T follicular helper cell (primary cell): ENCODE measurements at places on chromosomes 2 and 18.

DNA sequence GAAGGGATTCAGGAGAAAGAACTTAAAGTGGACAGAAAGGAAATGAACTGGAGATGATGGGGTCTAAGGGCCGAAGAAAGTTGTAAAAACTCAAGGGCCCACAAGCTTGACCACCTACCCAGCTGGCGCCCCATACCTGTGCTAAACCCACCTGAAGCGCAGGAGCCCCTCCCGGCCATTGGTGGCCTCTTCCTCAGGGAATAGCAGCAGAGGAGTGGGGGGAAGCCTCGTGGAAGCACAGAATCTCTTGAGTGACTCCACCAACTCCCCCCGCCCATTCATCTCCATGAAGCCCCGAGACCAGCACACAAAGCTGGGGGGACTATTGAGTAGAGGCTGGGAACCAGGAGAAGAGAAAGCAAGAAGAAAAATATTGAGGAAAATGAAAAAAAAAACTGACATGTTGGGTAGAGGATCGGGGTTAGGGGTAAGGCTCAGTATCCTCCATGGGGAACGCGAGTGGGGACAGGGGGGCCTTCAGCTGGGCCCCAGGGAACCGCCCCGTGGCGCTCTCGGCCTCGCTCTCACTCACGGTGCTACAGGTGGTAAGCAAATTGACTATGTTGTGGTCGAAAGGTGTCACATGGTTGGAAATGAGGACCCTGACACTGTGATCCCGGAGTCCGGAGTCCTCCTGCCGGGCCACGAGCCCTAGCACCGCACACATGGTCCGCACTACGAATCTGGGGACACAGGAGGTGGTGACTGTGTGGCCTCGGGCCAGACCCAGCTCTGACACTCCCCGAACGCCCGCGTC, 728 bp downstream of the AUP1 start:
- no peak for DNase-seq

DNA sequence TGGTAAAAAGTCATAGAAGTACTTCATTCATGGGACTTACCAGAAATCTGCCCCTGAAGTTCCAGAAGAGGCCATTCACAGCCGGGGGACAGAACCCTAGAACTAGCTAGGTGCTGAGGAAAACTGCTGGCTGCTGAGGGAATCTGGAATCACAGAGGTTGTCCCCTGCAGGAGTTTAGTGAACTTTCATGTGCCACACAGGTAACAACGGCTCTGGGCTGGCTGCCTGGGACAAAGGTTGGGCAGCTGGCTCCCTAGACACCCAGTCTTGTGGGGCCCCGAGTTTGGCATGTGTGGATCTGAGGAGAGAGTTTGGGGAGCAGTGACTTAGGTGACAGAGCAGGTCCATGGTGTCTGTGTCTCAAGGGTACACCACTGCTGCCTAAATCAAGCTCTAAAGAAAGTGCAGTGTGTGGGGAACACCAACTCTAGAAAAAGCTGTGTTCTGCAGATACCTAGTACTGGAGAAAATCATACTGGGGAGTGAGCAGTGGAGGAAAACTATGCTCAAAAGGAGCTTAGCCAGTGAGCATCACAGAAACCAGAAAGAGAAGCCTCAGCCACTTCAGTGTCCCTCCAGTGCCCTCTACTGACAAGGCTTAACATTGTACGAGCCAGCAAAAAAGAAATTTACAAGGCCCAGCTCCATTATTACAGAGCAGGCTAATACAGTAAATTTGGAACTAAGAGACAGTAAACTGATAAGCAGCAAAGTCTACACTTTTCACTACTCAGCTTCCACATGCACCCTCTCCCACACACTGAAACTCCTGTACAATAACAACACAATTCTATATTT, 15.2 kb downstream of the GALNT3 start:
- no peak for DNase-seq

- no peak for DNase-seq
Observed at GRCh38 chr2:197298609-197299008, 12.0 kb downstream of the ANKRD44 start.

- no peak for DNase-seq
Observed at GRCh38 chr2:18799397-18799796, 210.0 kb upstream of the NT5C1B start.

GRCh38 chr18:53946594-53946993, 277.9 kb downstream of the MBD2 start:
- no peak for DNase-seq

DNA sequence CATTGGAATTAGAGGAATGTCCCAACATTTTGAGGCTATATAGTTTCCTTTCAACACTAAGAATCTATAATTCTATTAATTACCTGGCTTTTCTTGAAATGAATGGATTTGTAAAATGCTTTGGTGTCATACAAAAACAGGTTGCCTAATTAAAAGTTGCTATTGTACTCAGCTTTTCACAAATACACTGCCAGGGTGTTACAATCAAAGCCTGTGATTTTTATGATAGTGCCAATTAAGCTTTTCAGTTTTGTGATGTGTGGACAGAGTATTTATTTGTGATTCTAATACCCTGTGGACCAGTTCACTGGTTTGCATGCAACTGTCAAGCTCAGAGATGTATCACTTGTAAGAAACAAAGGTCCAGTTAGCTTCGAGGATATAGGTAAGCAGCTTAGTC, 71.8 kb downstream of the NAB1 start:
- DNase-seq, result no peak

GRCh38 chr2:237720957-237721356, 77.6 kb upstream of the RBM44 start:
- no peak for DNase-seq

GRCh38 chr2:68341583-68341982, 21.8 kb upstream of the CNRIP1 start:
- no peak for DNase-seq

DNA sequence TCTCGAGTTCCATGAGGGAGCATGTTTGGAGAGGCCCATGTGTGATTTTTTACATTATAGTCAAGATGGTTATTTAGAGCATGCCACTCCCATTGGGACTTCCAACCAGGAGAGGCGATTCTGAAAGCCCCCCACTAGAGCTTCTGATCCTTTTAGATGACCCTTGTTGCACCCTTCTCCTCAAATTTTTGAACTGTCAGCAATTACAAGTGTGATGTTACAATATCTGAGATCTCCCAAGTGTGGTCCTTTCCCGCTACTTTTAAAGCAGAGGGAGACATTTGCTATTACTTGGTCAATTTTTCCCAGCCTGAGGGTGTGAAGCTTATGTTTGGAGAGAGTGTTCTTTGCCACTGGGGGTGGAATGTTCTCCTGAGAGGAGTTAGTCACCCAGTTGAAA, 16.7 kb upstream of the PTH2R start:
- no peak for DNase-seq

GRCh38 chr18:32300914-32301313, 111.1 kb downstream of the MEP1B start:
- DNase-seq, result no peak

GRCh38 chr18:36856815-36857214, 27.9 kb downstream of the KIAA1328 start:
- no peak for DNase-seq

GRCh38 chr2:205758051-205758450, 75.8 kb downstream of the NRP2 start:
- DNase-seq, result no peak

- no peak for DNase-seq
Observed at GRCh38 chr2:98334439-98335078, 11.7 kb upstream of the CNGA3 start.

DNA sequence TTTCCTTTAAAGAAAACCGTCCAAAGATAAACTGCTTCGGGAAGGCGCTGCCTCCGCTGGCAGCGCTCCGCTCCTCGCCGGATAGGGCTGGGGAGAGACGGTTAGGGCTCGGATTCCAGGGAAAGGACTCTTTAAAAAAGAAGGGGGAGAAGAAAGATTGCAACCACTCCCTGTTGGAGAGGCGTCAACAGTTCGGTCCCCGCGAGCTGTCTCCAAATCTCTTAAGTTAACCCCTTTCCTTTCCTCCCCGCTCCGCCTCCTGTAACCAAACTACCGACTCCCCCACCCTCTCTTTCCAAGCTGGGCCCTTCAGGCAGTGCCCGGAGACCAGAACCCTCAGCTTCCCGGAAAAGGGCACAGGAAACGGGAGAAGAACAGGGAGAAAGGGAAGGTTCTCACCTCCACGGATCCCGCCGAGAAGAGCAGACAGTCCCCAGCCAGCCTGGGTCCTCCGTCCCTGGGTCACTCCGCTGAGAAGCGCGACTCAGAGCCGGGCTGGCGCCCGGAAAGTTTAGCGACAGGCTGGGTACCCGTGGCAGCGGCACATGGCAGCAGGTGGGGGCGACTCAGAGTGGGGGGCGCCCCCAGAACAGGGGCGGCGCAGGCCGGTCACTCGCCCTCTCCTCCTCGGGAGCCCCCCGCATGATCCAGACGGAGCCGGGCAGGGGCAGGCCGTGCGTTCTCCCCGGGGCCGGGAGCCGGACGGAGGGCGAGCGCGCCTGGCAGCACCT, 675 bp downstream of the FZD5 start:
- no peak for DNase-seq

DNA sequence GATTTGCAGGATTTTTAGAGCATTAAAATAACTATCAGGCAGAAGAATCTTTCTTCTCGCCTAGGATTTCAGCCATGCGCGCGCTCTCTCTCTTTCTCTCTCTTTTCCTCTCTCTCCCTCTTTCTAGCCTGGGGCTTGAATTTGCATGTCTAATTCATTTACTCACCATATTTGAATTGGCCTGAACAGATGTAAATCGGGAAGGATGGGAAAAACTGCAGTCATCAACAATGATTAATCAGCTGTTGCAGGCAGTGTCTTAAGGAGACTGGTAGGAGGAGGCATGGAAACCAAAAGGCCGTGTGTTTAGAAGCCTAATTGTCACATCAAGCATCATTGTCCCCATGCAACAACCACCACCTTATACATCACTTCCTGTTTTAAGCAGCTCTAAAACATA, 137.0 kb downstream of the MEIS1 start:
- DNase-seq, result no peak

- DNase-seq, result no peak
Observed at GRCh38 chr18:49178736-49179135, 228.0 kb upstream of the SMAD7 start.

- no peak for DNase-seq
Observed at GRCh38 chr2:36727550-36727949, 31.0 kb downstream of the VIT start.

GRCh38 chr2:236286873-236287545, 22.8 kb upstream of the ASB18 start:
- DNase-seq, result no peak

- DNase-seq, result no peak
Observed at GRCh38 chr2:218806346-218806978, 24.5 kb downstream of the CYP27A1 start.

DNA sequence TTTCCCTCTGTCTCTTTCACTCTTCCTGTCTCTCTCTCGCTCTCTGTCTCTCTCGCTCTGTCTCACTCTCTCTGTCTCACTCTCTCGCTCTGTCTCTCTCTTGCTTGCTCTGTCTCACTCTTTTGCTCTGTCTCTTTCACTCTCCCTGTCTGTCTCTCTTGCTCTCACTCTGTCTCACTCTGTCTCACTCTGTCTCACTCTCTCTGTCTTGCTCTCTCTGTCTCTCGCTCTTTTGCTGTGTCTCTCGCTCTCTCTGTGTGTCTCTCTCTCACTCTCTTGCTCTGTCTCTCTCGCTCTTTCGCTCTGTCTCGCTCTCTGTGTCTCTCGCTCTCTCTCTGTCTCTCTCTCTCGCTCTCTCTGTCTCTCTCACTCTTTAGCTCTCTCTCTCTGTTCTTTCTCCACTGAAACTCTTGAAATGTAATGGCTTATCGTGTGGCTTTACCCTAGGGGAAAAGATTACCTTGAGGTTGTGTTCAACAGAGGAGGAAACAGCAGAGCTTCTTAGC, 22.9 kb downstream of the INPP1 start:
- no peak for DNase-seq

DNA sequence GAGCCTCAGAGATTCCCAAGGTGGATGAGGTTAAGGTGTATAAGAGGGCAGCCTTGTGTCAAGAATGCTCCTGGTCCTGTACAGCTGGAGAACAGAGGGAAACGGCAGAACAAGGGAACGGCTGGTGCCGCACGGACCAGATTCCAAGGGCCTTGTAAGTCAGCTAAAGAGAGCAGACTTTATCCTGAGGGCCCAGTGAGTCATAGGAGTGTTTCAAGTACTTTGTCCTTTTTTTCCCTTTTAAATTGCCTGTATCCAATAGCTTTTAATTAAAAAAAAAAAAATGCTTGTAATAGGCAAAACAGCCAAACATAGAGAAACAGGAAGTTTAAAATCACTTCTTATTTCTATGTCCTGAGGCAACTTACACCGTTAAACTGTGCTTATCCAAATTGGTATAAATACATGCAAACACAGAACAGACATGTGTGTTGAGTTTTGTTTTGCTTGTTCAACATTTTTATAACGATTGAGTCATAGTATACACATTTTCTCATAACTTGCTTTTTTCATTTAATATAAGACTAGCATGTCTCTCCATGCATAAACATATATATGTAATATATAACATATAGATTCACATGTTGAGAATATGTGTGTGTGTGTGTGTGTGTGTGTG, 42.1 kb upstream of the EVA1A start:
- DNase-seq, result no peak

- no peak for DNase-seq
Observed at GRCh38 chr2:3647831-3648651, 10.0 kb upstream of the ALLC start.

DNA sequence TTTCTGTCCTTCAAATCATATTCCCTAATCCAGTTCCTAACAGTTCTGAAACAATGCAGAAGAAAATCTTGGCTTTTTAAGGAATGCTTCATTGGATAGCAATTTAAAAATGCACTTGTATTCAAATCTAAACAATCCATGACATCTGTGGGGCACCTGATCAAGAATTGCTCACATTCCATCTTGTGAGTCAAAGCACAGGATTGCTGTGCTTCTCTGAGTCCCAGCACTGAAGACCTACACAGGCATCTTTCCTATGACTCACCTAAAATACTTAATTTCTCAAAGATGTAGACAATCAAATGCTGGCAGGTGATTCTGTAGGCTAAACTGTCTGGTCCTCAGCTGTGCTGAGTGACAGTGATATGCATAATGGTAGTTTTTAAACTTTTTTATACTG, 10.1 kb upstream of the ATP8B1 start:
- no peak for DNase-seq

GRCh38 chr2:215436705-215437565, 1.1 kb upstream of the FN1 start:
- DNase-seq, result no peak

DNA sequence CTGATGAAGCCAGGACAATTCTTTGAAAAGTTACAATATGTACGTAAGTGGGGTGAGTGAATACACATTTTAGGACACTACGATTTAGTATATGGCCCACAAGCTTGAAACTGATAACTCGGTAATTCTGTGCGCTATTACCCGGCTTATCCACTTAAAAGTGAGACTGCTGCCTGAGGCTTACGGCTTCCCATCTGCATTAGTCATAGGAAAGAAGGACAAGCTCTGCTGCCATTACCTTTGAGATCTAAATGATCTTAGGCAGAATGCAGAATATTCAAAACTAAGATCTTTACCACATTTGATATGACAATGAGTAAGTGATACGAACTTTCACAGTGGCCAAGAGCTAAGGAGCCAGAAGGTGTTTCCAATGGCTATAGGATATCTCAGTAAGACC, 133.3 kb downstream of the GAREM1 start:
- DNase-seq, result no peak
